Stimulated activated CD4-positive, alpha-beta T cell treated with anti-CD3 and anti-CD28 coated beads, Interleukin-15, amount 100 ng/mL, for 1 hour (primary cell): ENCODE measurements at places on chromosomes 6 and 20.

DNA sequence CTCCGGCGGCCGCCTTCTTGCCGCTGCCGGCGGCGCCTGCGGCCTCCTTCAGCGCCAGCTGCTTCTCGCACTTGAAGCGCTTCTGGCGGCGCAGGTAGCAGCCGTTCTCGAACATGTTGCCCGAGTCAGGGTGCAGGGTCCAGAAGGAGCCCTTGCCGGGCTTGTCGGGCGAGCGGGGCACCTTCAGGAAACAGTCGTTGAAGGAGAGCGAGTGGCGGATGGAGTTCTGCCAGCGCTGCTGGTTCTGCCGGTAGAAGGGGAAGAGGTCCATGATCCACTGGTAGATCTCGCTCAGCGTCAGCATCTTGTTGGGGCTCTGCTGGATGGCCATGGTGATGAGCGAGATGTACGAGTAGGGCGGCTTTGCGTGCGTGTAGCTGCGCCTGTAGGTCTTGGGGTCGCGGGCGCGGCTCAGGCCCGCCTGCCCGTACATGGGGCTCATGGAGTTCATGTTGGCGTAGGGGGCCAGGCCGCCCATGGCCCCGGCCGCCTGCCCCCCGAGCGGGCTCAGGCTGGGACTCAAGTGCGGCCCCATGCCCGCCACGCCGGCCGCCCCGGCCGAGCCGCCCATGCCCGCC, 1.9 kb downstream of the FOXA2 start:
- DNase-seq: no peak

- no peak for DNase-seq
Observed at GRCh38 chr6:33857932-33858475, 54.2 kb upstream of the MLN start.

GRCh38 chr20:7285918-7286556, 518.6 kb downstream of the BMP2 start:
- no peak for DNase-seq

DNA sequence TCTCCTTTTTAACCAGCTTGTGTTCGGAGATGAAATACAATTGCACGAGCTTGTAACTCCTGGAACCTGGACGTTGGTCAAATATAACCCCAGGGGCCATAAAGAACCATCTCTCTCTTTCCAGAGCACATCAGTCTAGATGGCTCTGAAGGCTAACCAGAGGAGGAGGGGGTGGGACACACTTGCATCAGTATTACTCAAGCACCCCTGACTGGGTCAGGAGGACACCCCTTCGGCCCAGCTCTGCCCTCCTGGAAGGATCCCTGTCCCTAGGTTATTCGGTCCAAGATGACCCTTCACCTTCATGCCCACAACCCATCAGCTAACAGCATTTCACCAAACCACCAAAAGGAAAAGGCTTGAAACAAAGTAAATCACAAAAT, 67.1 kb downstream of the FYN start:
- DNase-seq: no peak

- no peak for DNase-seq
Observed at GRCh38 chr6:131022691-131023090, 40.4 kb downstream of the EPB41L2 start.

DNA sequence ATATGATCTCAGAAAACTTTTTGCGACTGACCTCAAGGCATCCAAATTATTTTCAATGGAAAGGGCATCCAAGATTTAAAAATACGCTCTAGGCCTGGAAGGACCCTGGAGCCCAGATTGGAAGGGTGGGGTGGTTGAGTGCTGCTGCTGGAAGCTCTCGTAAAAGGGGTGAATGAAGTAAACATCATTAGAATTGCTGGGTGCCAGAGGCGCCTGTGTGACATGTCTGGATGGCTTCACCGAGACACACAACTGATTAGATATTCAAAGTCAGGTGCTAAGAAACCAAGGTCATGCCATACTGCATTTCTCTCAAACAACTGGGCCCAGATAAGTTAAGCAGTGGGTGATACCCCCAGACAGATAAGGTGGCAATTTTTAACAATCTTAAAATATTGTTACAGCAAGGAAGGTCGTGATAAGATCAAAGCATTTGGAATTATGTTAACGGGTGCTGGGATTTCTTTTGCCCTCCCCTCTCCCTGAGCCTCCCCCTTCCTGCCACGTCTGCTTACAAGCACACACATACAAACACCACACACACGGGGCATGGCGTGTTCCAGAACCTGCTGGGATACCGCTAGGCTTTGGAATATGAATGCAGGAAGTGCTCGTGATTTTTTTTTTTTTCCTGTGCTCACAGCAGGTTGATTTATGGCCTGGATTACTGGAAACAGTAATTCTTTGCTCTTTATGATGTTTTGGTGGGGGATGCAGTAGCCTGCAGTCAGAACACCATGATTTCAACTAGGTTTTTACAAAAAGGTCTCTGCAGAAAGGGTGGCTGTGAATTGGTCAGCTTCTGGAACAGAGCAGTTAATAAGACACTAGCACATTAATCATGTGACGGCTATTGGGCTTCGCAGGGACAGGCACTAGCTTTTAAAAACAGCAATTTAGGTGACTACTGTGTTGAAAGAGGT, 551.2 kb downstream of the QKI start:
- DNase-seq: no peak

DNA sequence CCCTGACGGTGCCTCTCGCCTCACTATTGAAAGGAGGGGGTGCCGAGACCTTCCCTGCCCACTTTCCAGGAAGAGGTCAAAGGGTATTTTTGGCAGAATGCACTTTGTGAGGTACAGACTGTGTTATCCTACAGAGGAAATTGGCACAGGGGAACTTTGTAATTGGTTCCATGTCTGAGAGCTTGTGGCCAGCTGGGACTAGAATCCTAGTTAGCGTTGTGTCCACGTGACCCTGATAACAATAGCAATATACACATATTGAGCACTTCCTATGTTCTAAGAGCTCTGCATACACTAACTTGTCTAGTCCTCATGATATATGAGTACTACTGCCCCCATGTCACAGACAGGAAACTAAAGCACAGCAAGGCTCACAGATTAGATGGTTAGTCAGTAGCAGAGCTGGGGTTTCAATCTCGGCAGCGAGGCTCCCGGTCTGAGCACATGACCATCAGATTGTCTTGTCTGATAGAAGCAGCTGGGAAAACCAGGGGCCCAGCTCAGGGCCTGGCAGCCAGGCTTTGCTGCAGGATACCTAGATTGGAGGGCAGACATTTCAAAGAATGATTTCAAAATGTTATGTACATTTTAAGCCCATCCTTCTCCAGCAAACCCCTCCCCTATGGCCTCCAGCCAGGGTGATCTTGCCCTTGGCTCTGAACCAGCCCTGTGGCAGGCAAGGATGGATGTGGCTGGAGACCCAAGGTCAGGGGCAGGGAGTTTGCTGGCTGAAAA, 1.4 kb downstream of the MAPK13 start:
- DNase-seq: no peak

DNA sequence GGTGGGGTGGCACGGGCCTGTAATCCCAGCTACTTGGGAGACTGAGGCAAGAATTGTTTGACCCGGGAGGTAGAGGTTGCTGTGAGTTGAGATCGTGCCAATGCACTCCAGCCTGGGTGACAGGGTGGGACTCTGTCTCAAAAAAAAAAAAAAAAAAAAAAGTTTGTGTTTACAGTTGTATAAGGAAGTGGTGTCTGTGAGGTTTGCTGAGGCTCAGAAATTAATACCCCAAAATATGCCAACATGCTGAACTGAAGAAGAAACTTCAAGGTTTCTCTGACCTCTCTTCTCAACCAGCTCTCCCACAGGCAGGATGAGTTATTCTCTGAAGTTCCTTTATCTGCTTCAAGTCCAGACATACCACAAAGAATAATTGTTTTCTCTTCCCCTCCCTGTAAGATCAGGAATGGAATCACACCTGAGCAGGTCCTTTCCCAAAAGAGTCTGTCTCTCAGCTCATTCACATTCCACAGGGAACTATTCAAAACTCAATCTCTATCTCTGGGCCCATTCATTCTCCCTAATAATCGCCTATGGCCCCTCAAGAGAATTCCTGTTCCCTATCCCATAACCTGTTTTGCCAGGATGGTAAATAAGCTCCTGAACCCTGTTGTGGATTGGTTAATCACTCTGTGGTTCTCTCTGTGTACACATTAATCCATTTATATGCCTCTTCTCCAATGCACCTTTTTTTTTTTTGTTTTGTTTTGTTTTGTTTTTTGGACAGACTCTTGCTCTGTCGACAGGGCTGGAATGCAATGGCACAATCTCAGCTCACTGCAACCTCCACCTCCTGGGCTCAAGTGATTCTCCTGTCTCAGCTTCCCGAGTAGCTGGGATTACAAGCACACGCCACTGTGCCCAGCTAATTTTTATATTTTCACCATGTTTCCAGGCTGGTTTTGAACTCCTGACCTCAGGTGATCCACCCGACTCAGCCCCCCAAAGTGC, 17.4 kb upstream of the KIFC1 start:
- DNase-seq: no peak

DNA sequence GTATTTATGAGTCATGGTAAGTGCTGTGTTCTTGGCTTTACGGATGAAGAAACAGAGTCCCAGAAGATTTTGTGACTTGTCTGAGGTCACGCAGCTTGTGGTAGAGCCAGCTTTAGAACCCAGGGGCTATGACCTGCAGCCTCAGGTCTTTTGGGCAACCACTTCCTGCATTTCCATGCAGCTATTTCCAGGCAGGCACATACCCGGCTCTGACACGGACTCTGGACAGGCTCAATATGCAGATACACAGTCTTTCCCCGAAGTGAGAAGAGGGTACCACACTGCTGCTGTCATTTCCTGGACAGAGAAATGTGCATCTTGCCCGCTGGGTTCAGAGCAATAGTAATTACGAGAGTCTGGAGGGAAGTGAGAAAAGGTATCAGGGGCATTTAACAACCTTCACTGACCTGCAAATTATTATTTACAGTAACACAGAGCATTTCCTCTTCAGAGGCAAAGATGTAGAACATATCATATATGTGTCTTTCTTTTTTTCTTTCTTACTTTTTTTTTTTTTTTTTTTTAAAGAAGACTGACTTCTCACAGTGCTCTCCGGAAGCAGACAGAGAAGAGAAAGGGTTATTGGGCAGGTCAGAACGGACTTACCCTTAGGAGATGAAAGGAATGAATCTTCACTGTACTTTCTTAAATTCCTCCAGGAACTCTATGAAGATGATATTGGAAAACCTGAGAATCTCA, 185.1 kb downstream of the CLIC5 start:
- DNase-seq: no peak

DNA sequence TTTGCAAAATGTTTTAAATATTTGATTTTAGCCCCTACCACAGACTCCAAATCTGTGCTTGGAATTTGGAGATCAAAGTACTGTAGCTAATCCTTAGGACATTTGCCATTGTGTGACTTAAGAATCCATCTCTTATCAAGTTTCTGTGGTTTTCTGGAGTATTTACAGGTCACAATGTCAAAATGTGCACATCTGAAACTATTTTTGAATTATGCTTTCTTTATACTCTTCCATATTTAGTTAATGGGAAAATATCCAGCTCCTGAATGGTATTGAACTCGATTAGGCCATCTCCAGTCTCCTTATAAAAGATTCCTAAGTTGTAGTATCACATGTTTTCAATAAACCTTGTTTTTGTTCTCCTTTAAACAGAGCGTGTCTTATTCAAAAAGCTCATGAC, 162.5 kb downstream of the KHDC1L start:
- DNase-seq: no peak

DNA sequence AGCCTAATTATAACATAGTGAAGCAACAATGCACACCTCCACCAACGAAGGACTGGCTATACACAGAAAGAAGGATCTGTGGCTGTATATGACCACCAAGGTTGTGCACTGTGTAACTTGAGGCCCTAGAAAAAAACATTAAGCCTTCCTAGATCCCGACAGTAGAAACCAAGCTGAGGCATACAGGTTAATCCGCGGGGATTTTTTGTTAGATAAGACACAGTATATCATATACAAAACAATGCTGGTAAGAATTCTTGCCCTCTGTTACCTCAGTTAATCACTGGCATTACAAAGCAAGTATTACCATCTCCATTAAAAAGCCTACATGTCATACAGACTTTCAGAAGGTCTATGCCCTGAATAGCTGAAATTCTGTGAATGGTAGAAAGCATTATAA, 228.8 kb downstream of the TBC1D32 start:
- no peak for DNase-seq

- DNase-seq: no peak
Observed at GRCh38 chr6:46217671-46218131, 46.9 kb upstream of the ENPP5 start.

- DNase-seq: no peak
Observed at GRCh38 chr20:18011482-18011881, 42.7 kb downstream of the MGME1 start.

GRCh38 chr20:62728781-62729300, 20.2 kb downstream of the NTSR1 start:
- DNase-seq: no peak

DNA sequence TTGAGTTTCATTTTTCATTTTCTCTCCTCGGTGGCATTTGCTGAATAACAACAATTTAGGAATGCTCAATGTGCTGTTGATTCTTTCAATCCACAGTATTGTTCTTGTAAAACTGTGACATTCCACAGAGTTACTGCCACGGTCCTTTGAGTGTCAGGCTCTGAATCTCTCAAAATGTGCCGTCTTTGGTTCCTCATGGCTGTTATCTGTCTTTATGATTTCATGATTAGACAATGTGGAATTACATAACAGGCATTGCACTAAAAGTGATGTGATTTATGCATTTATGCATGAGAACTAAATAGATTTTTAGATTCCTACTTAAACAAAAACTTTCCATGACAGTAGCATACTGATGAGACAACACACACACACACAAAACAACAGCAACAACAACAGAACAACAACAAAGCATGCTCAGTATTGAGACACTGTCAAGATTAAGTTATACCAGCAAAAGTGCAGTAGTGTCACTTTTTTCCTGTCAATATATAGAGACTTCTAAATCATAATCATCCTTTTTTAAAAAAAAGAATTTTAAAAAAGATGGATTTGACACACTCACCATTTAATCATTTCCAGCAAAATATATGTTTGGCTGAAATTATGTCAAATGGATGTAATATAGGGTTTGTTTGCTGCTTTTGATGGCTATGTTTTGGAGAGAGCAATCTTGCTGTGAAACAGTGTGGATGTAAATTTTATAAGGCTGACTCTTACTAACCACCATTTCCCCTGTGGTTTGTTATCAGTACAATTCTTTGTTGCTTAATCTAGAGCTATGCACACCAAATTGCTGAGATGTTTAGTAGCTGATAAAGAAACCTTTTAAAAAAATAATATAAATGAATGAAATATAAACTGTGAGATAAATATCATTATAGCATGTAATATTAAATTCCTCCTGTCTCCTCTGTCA, 88.1 kb downstream of the SNAP25 start:
- DNase-seq: no peak

GRCh38 chr6:150711584-150712504, 112.2 kb downstream of the PLEKHG1 start:
- no peak for DNase-seq

GRCh38 chr6:33061987-33062386, 11.5 kb downstream of the HLA-DPA1 start:
- no peak for DNase-seq
